ENCODE measurements at places on chromosomes 1 and 21.

DNA sequence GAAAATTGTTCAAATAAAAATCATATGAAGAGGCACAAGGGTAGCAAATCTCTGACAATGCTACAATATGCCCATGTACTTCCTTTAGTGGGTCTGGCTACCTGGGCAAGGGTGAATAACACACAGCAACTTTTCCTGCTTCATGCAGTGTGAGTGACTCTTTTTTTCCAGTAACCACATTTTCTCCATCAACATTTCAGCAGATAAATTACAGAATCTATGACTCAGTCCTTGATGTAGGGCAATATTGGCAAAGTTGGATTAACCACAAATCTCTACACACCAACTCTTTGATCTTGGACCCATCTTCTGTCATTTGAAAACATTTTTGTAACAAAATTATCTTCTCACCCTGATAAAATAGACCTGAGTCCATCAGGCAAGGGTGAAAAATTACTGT lies 31.7 kb downstream of the ERICH3 start:
- no peak for DNase-seq

- no peak for DNase-seq
Observed at GRCh38 chr1:93566227-93566626, 115.4 kb downstream of the BCAR3 start.

DNA sequence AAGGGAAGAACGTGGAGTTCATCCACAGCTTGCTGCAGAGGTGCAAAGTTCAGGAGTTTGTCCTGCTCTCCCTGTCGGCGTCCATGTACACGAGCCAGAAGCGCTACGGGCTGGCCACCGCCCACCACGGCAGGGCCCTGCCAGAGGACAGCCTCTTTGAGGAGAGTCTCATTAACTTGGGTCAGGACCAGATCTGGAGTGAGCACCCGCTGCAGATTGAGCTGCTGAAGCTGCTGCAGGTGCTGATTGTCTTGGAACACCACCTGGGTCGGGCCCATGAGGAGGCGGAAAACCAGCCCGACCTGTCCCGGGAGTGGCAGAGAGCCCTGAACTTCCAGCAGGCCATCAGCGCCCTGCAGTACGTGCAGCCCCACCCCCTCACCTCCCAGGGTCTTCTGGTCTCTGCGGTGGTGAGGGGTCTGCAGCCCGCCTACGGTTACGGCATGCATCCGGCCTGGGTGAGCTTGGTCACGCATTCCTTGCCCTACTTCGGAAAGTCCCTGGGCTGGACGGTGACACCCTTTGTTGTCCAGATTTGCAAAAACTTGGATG lies 73.8 kb upstream of the MORC3 start:
- DNase-seq, result no peak

- no peak for DNase-seq
Observed at GRCh38 chr21:27561116-27561515, 594.2 kb upstream of the ADAMTS5 start.

GRCh38 chr1:12150456-12151200 lies 16.2 kb upstream of the TNFRSF1B start:
- no peak for DNase-seq

DNA sequence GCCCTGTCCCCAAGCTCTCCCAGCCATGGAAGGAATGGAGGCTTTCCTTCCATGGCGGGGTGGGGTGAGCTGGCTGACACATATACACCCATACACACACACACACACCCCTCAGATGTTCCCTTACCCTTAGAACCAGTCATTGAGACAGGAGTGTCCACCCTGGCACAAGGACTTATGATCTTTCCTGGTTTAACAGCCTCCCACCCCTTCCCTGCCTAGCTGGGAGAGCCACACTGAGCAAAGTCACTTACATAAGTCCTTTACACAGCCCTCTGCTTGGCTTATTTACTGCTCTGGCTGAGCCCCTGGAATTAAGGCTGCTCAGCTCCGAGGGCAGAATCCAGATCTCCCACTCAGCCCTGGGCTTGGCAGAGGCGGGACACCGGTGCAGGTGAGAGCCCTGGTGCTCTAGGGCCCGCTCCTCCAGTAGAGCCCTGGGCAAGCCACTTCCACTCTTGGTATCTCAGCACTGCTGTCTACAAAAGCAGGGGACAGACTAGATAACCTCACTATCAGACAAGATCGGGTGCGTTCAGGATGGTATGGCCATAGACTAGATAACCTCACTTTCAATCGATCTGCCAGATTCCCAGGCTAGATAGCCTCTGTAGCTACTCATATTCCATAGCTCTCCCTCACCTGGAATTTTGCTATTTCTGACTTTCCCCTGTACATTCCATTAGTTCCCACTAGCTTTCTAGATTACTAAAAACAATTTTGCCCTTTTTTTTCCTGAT lies 16.7 kb downstream of the SLC6A9 start:
- no peak for DNase-seq

- no peak for DNase-seq
Observed at GRCh38 chr1:148263906-148264255, 111.8 kb upstream of the NBPF11 start.

DNA sequence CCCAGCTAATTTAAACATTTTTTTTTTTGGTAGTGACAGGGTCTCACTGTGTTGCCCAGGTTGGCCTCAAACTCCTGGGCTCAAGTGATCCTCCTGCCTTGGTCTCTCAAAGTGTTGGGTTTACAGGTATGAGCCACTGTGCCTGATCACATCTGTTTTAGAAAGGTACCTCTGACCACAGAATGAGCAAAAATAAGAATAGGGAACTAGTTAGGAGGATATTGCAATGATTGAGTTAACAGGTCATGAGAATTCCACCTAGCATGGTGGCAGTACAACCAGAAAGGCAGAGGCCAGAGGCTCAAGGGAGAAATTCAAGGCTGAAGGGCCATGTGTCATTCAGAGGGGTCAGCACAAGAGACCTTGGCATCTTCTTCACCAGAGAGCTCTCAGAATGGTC lies 49.6 kb downstream of the ELAPOR1 start:
- DNase-seq, result no peak

DNA sequence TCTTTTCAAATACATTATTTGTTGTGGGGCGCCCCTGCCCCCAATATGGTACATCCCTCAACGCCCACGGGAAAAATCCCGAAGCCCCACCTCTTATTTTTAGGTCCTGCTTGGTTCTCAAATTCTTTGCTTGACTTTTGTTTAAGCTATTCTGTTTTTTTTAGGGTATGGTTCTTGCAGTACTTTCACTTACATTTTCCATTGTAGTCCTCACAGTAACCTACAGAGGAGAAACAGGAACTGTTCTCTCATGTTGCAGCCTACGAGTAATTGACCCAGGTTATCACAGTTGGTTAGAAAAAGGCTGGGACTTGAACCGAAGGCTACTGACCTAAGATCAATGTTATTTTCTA lies 697 bp upstream of the C21orf91 start:
- DNase-seq, result no peak

GRCh38 chr21:38903690-38904139 lies 98.0 kb downstream of the ETS2 start:
- DNase-seq, result peak; percentile 15

GRCh38 chr21:27954543-27955165 lies 987.8 kb upstream of the ADAMTS5 start:
- DNase-seq, result no peak

GRCh38 chr1:55735106-55735505 lies 519.9 kb upstream of the USP24 start:
- DNase-seq, result no peak

- no peak for DNase-seq
Observed at GRCh38 chr1:95301091-95301490, 67.1 kb downstream of the RWDD3 start.

DNA sequence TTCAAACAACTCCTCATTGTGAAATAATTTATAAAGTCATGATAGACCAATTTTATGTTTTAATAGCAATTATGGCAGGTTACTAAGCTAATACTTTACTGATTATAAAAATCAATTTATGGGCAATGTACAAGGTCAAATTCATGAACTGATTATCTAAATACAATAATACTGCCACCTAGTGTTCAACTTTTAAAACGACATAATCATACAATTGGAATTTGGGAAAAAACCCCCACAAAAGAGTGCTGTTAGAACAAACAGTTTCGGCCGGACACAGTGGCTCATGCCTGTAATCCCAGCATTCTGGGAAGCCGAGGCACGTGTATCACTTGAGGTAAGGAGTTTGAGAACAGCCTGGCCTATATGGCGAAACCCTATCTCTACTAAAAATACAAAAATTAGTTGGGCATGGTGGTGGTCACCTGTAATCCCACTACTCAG lies 14.0 kb downstream of the GTF2B start:
- DNase-seq, result peak; percentile 41

- DNase-seq, result no peak
Observed at GRCh38 chr1:94304553-94304952, 67.2 kb upstream of the ARHGAP29 start.

DNA sequence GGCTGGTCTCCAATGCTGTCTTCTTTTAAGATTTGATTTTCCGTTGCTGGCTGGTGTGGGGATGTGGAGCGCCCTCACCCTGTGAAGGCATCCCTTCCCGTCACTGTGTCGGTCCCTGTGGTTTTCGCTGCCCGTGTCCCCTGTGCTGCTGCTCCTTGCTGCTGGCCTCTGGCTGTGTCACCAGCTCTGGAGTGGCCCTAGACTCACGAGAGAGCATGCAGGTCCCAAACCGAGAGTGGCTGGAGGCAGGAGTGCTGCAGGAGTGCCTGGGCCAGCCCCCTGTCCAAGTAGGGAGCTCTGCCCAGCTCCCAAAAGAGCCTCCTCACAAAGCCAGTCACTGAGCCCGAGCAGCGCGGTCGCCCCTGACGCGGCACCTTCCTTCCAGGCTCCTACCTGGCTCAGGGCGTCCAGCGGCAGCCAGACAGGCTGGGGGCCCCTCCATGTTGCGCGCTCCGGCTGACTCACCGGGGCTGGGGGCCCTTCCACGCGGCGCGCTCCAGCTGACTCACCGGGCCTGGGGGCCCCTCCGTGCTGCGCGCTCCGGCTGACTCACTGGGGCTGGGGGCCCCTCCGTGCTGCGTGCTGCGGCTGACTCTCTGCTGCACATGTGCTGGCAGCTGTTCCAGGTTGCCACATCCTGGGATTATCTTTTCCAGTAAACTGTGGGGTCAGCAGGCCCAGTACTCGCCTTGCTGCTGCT lies 106.7 kb upstream of the COL6A1 start:
- peak; percentile 26 for DNase-seq

- no peak for DNase-seq
Observed at GRCh38 chr1:77133731-77134358, 85.4 kb downstream of the PIGK start.

GRCh38 chr1:14928412-14928811 lies 225.1 kb upstream of the TMEM51 start:
- DNase-seq, result no peak

- DNase-seq, result peak; percentile 83
Observed at GRCh38 chr1:8525558-8526275, 207.8 kb downstream of the SLC45A1 start.

DNA sequence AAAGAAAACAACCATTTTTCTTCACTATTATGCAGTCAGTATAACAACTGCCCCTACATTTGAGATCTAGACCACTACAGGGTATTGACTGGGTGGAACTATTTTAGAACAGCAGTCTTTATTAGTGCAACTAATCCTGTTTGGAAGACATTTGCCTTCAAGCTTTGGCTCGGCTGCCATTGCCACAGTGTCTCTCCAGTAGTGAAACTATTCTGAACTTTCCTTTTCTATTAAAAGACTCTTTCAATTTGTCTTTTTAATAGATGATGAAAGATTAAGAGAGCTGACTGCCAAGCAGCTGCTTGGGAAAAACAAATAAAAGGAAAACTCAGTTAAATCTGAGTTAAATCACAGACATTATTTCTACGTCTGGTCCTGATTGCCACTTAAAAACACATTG lies 49.3 kb downstream of the LPGAT1 start:
- DNase-seq, result no peak

DNA sequence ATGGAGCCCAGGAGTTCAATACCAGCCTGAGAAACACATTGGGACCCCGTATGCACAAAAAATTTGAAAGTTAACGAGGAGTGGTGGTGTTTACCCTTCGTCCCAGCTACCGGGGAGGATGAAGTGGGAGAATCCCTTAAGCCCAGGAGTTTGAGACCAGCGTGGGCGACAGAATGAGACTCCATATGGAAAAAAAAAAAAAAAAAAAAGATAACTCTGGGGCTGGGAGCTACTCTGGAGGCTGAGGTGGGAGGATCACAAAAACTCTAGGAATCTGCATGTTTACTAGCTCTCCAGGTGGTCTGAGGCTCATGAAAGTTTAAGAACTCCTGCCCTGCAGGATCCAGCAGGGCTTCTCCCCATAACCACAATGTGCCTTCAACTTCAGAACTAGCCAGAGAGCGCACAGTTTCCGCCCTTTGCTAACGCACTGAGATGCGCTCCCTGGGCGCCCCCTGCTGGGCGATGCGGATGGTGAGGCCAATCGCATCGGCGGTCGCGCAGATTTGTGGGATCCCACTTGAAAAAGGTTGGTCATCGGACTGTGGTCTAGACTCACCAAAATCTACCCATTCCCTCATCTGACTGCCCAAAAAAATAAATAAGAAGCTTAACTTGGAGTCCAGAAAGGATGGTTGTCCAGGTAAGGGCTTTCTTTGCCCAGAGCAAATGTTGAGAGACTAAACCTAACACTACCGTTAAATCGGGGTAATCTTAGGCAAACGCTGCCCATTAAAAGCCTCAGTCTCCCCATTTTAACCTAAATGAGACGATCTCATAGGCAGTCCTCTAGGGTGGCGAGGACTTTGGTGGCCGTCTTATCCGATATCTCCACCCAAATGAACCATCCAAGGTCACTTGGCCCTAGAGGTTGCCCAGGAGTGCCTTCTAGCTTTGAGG lies 8.8 kb downstream of the ZNF683 start:
- DNase-seq, result peak; percentile 93

- no peak for DNase-seq
Observed at GRCh38 chr1:11828511-11828910, 19.1 kb downstream of the NPPA start.

GRCh38 chr1:59150577-59151386 lies 146.1 kb upstream of the FGGY start:
- no peak for DNase-seq

GRCh38 chr21:41755934-41756773 lies 10.7 kb downstream of the RIPK4 start:
- no peak for DNase-seq

- DNase-seq, result no peak
Observed at GRCh38 chr1:43932786-43933385, 715 bp upstream of the ARTN start.

DNA sequence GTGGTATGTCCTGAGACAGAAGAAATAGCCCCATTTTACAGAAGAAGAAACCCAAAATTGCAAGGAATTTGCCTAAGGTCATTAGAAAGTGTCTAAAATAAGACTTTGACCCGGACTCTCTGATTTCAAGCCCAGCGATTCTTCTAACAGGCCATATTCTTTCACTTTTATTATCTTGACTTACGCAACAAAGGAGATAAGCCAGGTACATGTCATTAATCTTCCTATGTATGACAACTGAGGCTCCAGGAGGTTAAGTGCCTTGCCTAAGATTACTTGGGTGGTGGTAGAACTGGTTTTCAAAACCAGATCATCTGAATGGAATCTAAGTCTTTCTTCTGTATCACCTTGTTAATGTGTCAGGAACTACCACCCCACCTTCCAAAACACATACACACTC lies 124.3 kb downstream of the PBX1 start:
- no peak for DNase-seq
